Fibroblast of upper back skin (primary cell): ENCODE measurements at places on chromosomes 1 and 21.
A peak's percentile ranks its signal among the peaks of the same experiment; 100 is the strongest.

- no peak for DNase-seq
These were observed 2.9 kb downstream of the DNASE2B start for GRCh38 chr1:84401156-84401555.

GRCh38 chr1:175191659-175192058 is 917 bp downstream of the KIAA0040 start:
- no peak for DNase-seq

GRCh38 chr1:50369830-50370229 is 53.4 kb downstream of the DMRTA2 start:
- no peak for DNase-seq

- DNase-seq: no peak
These were observed 46.3 kb downstream of the PTPN14 start for GRCh38 chr1:214505134-214505533.

DNA sequence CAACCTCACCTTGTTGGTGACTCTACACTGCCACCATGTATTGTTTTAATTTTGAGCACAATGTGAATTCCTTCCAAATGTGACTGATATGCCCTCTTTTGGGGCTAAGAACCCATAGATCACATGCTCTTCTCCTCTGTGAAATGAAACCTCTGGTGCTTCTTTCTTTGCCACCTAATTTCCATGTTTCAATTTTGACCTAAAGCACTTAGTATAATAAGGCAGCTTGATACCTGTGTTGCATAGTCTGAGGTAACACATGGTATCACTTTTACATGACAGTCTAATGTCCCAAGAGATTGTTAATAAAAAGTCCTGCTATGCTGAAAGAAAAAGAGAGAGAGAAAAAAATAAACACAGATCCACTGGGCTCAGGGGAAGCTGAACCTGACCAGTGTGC is 24.2 kb downstream of the CLEC20A start:
- DNase-seq: no peak

DNA sequence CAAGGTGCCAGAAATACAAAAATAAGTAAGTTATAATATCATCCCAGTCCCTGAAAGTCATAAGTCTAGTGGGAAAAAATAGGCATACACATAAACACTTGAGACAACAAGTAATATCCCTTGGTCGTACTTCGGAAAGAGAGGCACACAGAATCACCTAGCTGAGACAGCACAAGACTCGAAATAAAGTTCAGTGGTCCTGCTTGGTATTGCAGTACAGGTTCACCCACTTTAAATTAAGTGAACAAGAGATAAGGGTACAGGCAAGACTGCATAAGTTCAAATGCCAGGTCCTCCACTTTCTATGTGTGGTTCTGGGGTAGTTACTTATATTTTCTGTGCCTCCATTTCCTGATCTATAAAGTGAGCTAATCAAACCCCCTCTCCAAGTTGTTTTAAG is 47.6 kb downstream of the SEC16B start:
- no peak for DNase-seq

- peak; percentile 35 for DNase-seq
These were observed 1.6 kb upstream of the KLHDC9 start for GRCh38 chr1:161096530-161096929.

DNA sequence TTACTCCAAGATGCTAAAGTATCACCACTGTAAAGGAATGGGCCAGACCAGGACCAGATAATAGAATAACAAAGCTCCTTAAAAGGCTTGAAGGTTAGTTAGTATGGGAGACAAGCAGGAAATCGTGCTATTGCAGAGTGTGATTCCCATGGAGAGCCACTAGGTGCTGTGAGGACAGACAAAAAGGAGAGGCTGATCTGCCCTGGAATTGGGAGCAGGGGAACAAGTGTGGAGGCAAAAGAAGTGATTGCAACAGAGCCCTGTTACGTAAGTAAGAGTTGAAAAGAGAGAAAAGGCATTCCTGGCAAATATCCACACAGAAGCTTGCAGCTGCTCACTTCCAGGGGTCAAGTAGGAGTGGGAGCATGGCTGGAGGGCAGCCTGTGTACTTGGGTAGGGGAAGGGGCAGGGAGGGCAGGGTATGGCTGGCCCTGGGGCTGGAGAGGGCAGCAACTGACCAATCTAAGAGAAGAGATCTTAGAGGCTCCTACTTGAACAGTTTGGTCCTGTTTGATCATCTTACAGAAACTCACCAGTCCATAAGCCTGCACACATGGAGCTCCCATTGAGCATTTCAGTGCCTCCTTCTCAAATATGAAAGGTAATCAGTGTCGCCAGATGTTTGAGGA is 207.7 kb upstream of the GJB5 start:
- DNase-seq: peak; percentile 5

GRCh38 chr1:155080312-155081228 is 1.9 kb downstream of the EFNA3 start:
- DNase-seq: no peak

DNA sequence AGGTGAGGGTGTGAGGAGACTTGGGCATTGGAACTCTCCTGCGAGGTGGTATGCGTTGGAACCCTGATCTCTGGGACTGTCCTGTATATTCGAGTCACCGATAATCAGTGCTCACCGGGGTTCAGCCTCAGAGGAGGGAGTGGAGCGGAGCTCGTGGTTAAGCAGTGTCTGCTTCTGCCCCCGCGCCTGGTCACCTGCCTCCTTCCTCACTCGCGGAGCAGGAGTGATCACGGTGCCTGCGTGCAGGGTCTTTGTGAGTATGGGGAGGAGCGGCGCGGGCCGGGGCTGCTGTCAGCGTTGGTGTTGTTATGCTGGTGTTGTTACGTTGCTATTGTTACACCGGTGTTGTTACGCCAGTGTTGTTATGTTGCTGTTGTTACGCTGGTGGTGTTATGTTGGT is 23.3 kb downstream of the H6PD start:
- DNase-seq: no peak

DNA sequence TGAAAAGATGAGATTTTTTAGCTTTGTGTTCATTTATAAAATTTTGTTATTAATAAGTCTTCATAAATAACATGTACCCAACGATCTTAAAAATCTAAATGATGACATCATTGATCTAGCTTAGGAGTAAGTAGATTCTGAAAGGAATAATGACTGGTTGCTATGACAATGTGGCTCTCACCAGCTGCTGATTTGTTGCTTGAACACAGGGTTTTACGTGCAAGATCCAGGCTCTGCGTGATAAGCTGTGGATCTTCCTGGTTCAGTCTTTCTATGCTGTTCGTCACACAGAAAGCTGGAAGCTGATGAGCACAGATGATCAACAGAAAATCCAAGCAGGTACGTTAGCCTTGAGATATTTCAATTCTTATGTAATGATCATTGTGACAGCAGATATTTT is 49.1 kb upstream of the C1orf146 start:
- no peak for DNase-seq

- DNase-seq: no peak
These were observed 7.9 kb downstream of the TRIM46 start for GRCh38 chr1:155181371-155182051.

DNA sequence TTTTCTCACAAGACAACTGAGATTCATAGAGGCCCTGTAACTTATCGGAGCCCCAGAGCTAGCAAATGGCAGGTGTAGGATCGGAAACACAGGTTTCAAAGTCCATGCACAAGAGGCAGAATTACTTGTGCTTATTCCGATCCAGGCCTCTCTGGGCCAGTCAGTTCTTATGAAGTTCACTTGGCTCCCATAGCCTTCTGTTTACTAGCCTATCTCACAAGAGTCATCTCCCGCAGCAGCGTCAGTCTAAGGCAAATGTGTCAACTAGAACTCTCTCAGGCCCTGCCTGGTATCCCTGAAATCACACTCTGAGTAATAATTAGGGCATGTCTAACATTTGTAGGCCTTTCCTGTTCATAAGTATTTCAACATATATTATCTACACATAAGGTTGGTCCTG is 43.3 kb downstream of the PHC2 start:
- peak; percentile 62 for DNase-seq

GRCh38 chr1:230768903-230769570 is 21.8 kb downstream of the CAPN9 start:
- peak; percentile 61 for DNase-seq

DNA sequence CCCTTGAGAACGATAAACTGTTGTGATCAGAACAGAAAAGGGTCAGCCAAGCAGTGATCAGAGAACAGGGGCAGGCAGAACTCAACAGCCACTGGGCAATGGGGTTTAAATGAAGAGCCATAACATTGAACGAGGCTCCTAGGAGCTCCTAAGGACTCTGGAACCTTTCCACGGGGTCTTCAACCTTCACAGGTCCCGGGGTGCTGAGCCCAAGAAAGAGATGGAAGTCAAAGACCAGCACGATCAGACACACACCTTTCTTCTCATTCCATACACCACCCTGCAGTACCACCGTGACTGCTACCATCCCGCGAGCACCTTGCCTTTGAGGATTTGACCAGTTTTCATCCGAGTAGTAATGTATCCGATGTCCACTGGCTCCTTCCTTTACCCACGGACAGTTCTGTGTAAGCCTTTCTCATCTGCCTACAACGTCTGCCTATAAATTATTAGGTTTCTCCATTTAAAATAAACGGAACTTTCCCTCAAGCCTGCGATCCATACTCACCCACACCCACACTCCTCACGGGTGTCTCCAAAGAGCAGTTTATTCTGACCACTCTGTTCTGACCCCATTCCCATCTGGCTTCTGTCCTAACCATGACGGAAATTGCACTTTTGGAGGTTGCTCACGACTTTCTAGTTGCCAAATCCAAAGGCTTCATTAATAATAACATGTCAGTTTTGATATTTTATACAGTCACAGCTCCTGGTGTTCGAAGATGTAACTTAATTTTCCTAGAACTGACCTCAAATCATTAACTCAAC is 16.8 kb upstream of the HHAT start:
- peak; percentile 21 for DNase-seq

GRCh38 chr21:46038871-46039397 is 57.4 kb downstream of the COL6A1 start:
- DNase-seq: peak; percentile 79

DNA sequence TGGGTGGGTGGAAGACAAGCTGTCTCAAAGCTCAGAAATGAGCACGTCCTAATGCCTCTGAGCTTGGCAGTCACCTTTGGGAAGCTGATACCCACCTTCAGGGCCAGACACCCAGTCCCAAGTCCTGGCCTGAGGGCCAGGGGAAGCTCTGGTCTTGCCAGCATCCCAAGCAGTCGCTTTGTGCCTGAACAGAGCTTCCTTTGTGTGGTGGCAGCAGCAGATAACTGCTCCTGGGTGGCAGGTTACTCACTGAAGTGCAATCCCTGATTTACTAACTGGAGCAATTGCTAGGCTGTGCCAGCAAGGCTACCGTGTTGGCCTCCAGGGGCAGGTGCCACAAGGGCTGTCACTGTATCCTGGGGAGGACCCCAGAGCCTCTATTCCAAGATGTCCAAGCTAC is 40.4 kb upstream of the GRHL3 start:
- DNase-seq: no peak

DNA sequence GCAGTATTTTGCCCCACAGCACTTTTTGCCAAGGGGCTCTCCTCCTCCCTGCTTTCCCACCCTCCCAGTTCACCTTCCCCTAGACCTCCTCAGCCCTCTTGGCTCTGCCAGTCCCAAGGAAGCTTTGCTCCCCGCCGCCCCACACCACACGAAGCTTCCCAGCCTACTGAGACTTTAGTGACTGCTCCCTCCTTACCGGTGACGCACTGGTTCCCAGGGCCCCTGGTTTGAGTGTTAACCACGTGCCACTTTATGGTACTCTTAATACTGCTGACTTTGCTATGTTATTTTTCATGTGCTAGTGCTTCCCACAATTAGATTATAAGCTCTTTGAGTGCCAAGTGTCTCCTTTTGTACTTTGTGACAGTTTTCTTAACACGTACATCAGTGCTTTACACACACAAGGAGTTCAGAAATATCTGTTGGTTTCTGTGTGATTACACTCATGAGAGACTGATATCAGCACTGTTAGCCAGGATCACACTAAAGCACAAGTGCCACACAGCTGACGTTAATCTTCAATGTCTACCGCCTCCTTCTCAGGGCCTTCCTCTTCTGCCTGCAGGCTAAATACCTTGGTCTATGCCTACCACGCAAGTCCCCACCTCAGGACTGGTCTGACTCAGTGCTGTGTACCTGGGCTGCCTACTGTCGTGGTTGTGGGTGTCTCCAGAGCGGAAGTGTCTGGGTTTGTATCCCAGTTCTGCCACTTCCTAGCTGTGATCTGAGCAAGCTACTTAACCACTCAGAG is 61.0 kb downstream of the DNTTIP2 start:
- no peak for DNase-seq
